Cardiac muscle cell (in vitro differentiated cells and primary cell): ENCODE measurements at places on chromosomes 7 and 10.
A peak's percentile ranks its signal among the peaks of the same experiment; 100 is the strongest.

GRCh38 chr7:42694894-42695507 is 216.9 kb downstream of the C7orf25 start:
- no peak for DNase-seq
- peaks cover 18% of the 10 kb centered on the region for H3K4me1 ChIP-seq
- H3K27me3 ChIP-seq = no peaks in the 10 kb centered on the region

DNA sequence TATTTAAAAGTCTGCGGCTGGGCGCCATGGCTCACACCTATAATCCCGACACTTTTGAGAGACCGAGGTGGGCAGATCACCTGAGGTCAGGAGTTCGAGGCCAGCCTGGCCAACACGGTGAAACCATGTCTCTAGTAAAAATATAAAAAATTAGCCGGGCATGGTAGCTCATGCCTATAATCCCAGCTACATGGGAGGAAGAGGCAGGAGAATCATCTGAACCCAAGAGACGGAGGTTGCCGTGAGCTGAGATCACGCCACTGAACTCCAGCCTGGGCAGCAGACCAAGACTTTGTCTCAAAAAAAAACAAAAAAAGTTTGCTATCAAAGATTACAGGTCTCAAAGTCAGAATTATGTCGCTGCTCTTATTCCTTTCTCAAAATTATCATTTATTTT is 55.5 kb downstream of the HIBADH start:
- no peaks in the 10 kb centered on the region for H3K36me3 ChIP-seq
- DNase-seq = no peak
- no peak overlapping the region for H3K27ac ChIP-seq

DNA sequence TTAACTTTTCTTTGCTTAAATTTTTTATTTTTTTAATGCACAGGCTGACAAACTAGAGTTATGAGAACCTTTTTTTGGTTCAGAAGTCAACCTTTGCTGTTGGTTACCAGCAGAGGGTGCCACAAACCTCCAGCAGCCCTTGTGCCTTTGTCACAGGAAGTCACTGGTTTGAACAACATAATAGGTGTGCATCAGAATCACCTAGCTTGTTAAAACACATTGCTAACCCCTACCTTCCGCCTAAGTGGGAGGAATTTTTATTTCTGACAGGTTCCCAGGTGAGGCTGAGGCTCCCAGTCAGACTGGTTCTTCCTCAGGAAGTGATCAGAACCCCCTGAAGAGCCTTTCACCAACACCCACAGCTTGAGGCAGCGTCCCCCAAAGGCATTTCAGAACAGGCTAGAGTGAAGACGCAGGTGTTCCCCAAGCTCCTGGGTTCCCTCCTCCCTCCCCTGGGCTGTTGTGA is 22.6 kb upstream of the VDAC2 start:
- no peaks in the 10 kb centered on the region for H3K27me3 ChIP-seq
- no peaks in the 10 kb centered on the region for H3K36me3 ChIP-seq
- peak; percentile 65 for DNase-seq
- no peak overlapping the region for H3K4me3 ChIP-seq
- no peak overlapping the region for H3K27ac ChIP-seq

DNA sequence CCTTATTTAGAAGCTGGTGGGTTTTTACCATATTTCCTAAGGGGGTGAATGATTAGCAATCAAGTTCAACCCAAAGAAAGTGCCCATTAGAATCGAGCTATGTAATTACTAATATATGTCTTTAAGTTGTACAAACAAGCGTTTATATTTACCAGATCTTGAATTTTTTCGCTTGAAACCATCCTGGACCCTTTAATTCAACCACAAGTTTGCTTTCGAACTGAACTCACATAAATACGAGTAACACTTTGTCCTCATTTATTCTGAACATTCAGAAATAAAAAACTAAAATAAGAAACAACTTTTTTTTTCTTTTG is 1.5 kb downstream of the SRI start:
- peak overlapping the region; percentile 99 for H3K27ac ChIP-seq
- H3K4me3 ChIP-seq = peak overlapping the region; percentile 94
- no peaks in the 10 kb centered on the region for H3K27me3 ChIP-seq
- H3K36me3 ChIP-seq = peaks cover 5% of the 10 kb centered on the region
- peaks cover 45% of the 10 kb centered on the region for H3K4me1 ChIP-seq
- DNase-seq = no peak

GRCh38 chr10:120077707-120078492 is 185.4 kb downstream of the SEC23IP start:
- H3K36me3 ChIP-seq = no peaks in the 10 kb centered on the region
- H3K27ac ChIP-seq = no peak overlapping the region
- no peak for DNase-seq
- H3K4me1 ChIP-seq = no peaks in the 10 kb centered on the region
- peaks cover 5% of the 10 kb centered on the region for H3K27me3 ChIP-seq
